ENCODE measurements at places on chromosomes 12 and 14. TPM values are rescaled to one million over a fixed set of nuclear protein-coding genes. Genes with fewer than 3 reads are reported as not detected.

Gene BDKRB2
- 0.56 TPM for total RNA-seq

Gene PIK3C2G
- total RNA-seq, result not detected

Gene PCED1B
- 0.89 TPM for total RNA-seq

Gene SLC10A1
- not detected for total RNA-seq

Gene MMP17
- total RNA-seq, result 1.1 TPM

Gene SAMD15
- total RNA-seq, result not detected

Data from psoas muscle (tissue), 8 donors.